Activated naive CD4-positive, alpha-beta T cell (primary cell): ENCODE measurements at places on chromosomes 1 and 21.

- DNase-seq = no peak
Observed at GRCh38 chr21:37670883-37671282, 245.4 kb downstream of the KCNJ6 start.

DNA sequence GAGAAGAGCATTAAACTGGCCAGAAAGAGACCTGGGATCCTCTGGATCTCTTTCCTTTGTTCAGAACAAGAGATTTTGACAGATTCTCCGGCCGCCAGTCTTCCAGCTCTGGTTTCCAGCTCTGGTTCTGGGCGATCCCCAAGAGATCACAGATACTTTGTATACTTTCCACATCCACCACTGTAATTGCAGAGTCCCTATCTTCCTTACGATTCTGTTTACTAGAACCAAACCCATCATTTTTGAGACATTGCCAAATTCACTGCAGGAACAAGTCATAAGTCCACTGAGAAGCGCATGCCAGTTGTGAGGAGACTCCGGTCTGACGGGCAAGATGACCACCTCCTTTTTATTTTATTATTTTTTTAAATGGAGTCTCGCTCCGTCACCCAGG, 505.2 kb downstream of the SMYD3 start:
- no peak for DNase-seq

DNA sequence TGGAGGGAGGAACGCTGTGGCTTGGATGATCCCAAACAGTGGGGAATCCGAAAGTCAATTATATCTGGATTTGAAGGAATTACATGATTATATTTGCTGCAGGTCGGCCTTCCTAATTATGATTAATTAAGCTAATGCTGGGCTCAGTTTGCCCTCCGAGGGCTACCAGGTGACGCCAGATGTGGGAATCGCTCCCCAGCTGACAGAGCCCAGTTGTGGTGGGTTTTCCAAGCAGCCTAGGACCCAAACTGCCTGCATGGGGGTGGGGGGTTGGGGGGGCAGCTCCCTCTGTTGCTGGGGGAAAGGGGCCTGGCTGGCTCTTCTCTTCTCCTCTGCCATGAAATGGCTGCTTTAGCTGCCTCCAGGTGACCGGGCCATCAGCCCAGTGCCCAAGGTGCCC, 147.6 kb upstream of the C1orf174 start:
- DNase-seq = no peak

GRCh38 chr1:167022384-167022783, 33.3 kb downstream of the MAEL start:
- no peak for DNase-seq

DNA sequence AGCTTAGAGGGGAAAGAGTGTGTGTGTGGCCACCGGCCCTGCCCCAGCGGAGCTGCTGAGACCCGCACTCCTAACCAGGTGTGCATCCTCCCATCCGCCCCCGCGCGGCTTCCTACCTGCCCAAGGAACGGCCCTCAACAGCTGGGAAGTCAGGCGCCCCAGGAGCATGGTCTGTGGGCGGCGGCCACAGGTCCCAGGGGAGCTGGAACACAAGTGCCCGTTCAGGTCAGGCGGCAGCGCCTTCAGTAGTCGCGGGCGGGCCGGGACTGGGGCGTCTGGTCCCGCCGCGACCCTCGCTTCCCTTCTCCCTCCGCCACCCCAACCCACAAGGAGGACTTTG, 448 bp downstream of the AURKAIP1 start:
- no peak for DNase-seq

DNA sequence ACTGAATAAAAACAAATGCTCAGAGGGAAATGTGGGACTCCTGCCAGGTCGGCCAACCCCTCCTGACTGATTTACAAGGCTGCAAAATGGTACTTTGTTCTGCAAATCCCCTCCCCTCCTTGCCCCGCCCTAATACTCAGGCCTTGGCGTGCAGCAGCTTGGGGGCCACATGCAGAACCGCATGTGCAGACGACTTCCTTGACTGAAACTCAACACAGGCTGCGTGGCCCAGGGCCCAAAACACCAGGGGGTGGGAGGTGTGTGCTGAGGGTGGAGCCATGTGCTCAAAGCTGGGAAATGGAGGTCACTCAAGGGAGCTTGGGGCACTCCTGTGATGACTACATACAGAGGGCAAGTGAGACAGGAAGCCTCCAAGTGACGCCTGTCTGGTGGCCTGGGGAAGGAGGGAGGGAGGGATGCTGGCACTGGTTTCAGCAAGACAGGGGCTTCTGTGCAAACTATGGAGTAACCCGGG, 87.2 kb downstream of the MRPL37 start:
- peak; percentile 59 for DNase-seq

DNA sequence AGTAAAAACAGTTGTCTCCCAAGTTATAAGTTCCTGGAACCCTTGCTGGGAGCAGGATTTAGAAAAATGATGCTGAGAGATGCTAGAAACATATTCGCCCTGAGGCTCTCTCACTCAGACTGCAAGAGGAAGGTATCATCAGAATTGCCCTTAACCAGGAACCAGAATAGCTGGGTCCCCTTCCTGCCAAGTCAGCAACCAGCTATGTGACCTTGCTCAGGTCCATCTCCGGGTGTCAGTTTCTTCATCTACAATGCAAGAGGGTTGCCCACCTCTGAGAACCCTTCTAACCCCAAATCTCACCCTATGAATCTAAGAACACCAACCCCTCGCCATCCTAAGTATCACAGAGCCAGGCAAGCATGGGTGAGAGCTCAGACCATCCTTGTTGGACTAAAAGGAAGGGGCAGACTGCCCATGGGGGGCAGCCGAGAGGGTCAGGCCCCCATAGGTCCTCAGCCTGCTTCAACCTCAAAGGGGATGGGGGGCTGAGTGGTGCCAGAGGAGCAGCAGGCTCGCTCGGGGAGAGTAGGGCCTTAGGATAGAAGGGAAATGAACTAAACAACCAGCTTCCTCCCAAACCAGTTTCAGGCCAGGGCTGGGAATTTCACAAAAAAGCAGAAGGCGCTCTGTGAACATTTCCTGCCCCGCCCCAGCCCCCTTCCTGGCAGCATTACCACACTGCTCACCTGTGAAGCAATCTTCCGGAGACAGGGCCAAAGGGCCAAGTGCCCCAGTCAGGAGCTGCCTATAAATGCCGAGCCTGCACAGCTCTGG, 390 bp upstream of the S100A9 start:
- no peak for DNase-seq

- DNase-seq = no peak
Observed at GRCh38 chr1:190172651-190173430, 304.8 kb downstream of the BRINP3 start.

GRCh38 chr1:87219626-87220025, 109.1 kb upstream of the LMO4 start:
- DNase-seq = no peak

- peak; percentile 26 for DNase-seq
Observed at GRCh38 chr1:155008015-155008941, 5.7 kb downstream of the ZBTB7B start.

DNA sequence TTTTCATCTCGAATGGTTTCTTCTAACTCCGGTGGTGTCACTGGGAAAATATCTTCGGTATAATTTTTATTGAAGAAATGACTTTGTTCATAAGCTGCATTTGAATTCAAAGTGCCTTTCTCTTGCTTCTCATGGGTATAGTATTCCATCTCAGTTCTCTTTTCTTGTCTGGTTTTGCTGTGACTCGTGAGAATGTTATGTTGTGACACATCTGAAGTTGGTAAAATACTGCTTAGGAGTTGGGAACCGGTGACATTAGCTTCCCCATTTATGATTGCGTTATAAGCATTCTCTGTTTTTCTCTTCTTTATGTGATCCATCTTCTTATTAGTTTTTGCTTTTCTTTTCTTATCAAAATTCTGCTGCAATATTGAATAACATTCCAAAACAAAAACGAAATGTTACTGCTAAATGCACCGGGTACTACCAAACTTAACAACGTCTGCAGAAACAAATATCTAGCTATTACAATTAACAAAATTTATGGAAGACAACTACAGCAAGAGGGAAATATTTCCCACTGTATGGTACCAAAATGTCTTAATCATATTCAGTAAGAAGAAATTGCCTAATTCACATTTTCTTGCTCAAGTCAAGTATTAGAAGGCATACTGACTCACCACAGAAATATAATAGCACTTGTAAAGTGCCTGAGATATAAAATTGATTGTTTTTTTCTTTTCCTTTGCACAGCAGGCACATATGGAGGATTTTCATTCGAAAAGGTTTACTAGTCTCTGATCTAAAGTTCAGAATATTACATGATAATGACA, 15.5 kb downstream of the LRIF1 start:
- DNase-seq = no peak

DNA sequence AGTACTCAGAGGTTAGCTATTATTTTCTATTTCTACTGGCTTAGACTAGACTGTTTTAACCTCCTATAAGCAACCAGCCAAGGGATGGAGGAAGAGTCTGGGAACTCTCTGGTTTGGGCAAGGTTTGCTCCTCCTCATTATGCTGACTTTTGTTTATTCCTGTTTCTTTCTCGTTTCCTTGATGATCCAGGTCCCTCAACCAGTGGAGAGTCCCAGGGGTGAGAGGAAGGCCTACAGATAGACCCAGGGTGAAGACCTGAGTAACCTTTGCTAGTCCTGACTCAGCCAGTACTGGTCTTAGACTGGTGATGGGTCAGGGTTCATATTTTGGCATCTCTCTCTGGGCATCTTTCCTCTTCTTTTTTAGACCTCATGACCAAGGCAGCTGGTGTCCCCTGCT, 5.4 kb downstream of the TUFT1 start:
- no peak for DNase-seq

DNA sequence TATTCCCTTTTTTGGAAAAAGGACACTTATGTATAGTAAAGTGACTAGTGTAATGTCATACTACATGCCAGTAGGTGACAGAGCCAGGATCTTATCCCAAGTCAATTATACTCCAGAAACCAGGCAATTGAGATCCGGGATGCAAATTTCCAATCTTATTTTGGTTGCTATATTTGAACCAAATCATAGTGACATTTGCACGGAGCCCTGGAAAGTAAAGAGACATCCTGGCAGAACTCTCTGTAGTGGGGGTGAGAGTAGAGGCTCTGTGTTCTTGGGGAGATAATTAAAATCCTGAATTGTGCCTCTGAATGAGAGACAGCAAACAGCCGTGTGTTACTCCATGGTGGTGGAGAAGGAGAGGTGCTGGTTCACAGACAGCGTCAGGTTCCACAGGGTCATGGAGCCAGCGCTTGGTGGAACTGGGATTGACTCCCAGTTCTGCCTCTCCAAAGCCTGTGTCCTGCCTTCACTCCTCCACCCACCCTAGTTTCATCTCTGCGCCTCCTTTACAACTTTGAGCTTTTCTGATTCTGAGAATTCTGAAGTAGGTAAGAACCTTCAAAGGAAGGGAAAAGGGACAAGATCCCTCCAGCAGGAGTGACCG, 432.3 kb downstream of the PTPRU start:
- DNase-seq = no peak

DNA sequence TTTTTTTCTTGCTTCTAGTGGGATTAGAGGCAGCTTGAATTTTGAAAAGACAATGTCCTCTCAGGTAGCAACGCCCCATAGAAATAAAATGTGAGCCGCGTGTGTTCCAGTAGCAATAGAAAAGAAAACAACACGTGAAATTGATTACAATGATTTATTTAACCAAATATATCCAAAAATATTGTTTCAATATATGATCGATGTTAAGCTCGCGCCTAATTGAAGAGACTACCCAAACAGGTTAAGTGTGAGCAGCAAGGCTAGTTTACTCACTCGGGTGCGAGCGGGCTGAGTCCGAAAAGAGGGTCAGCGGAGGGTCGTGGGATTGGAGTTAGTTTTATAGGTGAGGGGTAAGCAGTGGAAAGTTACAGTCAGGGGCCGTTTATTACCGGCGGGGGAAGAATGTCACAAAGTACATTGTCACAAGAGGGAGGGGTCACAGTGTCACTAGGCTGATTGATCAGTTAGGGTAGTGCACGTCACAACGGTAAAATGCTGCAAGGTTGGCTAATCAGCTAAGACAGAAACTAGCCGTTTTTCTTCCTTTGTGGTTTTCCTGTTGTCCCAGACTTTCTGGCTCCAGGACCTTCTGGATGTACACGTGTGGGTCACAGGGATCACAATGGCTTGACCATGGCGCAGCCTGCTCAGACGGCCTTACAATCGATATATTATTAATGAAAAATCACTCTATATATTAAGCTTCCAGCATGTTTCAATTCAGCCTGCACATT, 697 bp upstream of the ZNF670 start:
- DNase-seq = no peak

- DNase-seq = no peak
Observed at GRCh38 chr1:38579056-38579455, 280.5 kb downstream of the RRAGC start.

GRCh38 chr1:59427155-59427554, 130.3 kb downstream of the FGGY start:
- DNase-seq = no peak

DNA sequence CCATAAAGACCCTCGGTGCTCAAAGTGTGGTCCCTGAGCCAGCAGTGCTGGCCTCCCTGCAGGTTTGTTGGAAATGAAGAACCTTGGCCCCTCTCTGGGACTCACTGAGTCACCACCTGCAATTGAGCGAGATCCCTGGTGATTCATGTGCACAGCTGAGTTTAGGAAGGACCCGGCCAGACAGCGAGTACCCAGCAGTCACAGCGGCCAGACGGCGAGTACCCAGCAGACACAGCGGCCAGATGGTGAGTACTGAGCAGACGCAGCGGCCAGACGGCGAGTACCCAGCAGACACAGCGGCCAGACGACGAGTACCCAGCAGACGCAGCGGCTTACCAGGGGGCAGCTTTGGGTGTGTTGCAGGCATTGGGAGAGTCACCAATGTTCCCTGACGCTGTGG, 123.8 kb downstream of the PRDM16 start:
- no peak for DNase-seq

DNA sequence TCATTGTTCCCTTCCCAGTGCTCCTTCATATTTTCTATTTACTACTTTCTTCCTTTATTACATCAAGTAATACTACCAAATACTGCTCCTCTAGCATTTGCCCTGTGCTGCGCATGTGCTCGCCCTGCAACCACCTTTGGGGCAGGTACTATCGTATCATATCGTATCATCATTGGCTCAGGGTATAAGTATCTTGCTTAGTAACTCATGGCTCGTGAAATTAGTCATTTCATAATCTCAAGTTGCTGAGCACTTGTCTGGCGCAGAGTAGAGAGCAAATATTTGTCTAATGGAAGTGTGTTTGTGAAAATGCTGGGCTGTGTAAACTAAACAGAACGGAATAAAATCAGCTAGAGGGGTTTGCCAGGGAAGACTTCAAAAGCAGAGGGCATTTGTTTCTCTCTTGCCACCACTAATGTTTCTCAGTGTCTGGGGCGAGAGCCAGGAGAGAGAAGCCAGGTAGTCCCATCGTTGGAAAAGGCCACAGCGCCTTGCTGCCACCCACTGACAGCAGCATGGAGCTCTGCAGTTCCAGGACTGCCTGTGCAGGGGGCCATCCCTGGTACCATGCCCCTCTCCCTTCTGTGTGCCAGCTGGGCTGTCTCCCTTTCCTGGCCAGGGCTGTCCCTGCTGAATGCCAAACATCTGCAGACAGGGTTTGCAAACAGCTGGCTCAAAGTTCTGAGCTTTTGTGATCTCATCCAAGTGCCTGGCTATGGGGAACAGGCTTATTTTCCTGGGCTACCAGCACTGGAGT, 20.0 kb upstream of the CPT2 start:
- no peak for DNase-seq

DNA sequence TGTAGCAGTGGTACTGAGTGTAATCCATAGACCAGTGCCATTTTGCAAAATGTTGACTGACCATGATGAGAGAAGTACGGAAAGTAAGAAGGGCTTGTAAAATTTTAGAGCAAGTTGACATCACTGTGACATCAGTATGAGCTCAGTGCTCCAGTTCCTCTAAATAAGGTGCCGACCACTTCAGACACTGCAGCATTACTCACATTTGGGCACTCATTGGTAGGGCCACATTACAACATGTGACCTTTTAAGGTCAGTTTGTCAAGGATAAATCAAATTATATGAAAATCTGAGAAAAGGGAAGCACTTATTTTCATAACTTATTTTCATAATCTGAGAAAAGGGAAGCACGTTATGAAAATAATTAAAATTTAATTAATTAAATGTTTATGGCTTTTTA, 128.0 kb upstream of the ERG start:
- no peak for DNase-seq
